ENCODE measurements at places on chromosomes 11 and 22.

- no peak for DNase-seq
- no peaks in the 10 kb centered on the region for H3K27me3 ChIP-seq
- no peaks in the 10 kb centered on the region for H3K4me1 ChIP-seq
- H3K4me3 ChIP-seq: no peak overlapping the region
- no peaks in the 10 kb centered on the region for H3K36me3 ChIP-seq
Measured at GRCh38 chr11:57357856-57358255, 19.7 kb downstream of the P2RX3 start.

GRCh38 chr22:39707816-39708215 is 137.3 kb downstream of the CACNA1I start:
- H3K27ac ChIP-seq: no peak overlapping the region
- DNase-seq: no peak
- no peaks in the 10 kb centered on the region for H3K27me3 ChIP-seq

- no peaks in the 10 kb centered on the region for H3K27me3 ChIP-seq
- H3K27ac ChIP-seq: no peak overlapping the region
- H3K4me3 ChIP-seq: no peak overlapping the region
- H3K4me1 ChIP-seq: peaks cover 24% of the 10 kb centered on the region
- H3K36me3 ChIP-seq: peaks cover 23% of the 10 kb centered on the region
- no peak for DNase-seq
Measured at GRCh38 chr11:813072-813455, 3.3 kb downstream of the RPLP2 start.

DNA sequence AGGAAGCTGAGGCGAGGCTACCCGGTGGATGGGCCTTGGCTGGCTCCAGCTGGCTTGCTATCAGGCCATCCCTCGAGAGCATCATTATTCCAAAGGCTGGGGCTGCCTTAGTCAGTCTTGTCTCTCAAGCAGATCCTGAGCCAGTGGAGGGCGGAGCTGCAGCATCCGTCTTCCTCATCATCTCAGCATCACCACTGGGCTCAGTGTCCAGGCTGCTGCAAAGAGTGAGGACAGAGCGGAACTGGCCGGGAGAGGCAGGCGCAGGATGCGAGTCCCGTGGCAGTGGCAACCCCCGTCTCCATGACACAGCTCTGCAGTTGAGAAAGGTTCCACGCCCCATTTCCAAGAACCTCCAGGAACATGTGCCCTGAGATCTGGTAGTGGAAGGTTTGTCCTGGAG is 4.4 kb downstream of the TP53I11 start:
- H3K4me3 ChIP-seq: no peak overlapping the region
- no peak overlapping the region for H3K27ac ChIP-seq
- peaks cover 31% of the 10 kb centered on the region for H3K4me1 ChIP-seq
- peaks cover 13% of the 10 kb centered on the region for H3K27me3 ChIP-seq

- H3K4me1 ChIP-seq: no peaks in the 10 kb centered on the region
- no peaks in the 10 kb centered on the region for H3K27me3 ChIP-seq
- no peak overlapping the region for H3K4me3 ChIP-seq
- no peak overlapping the region for H3K27ac ChIP-seq
- DNase-seq: no peak
Measured at GRCh38 chr11:121520243-121521144, 67.7 kb upstream of the SORL1-AS1 start.

- H3K4me3 ChIP-seq: no peak overlapping the region
- no peaks in the 10 kb centered on the region for H3K27me3 ChIP-seq
- H3K4me1 ChIP-seq: peaks cover 10% of the 10 kb centered on the region
- no peak overlapping the region for H3K27ac ChIP-seq
- no peaks in the 10 kb centered on the region for H3K36me3 ChIP-seq
Measured at GRCh38 chr11:132068556-132068955, 698.1 kb downstream of the NTM start.

DNA sequence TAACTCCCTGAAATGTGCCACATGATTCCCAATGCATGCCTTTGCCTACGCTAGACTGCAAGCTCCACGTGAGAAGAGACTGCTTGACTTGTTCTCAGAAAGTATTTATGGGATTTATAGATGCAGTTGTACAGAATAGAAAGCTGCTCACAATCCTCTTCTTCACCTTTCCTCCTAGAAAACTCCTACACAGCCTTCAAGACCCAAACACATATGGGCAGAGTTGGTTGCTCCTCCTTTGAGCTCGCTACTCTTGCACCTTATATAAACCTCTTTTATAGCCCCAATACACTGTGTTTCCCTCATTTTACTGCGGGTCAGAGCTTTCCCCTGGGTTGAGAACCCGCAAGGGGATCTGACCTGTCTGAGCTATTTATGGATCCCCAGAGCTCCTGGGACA is 16.4 kb downstream of the C1QTNF6 start:
- H3K27ac ChIP-seq: no peak overlapping the region
- peaks cover 34% of the 10 kb centered on the region for H3K27me3 ChIP-seq
- H3K4me1 ChIP-seq: peaks cover 48% of the 10 kb centered on the region

GRCh38 chr11:64893194-64894069 is 15.0 kb upstream of the EHD1 start:
- H3K27me3 ChIP-seq: no peaks in the 10 kb centered on the region
- no peaks in the 10 kb centered on the region for H3K4me1 ChIP-seq
- peaks cover 10% of the 10 kb centered on the region for H3K36me3 ChIP-seq
- H3K27ac ChIP-seq: no peak overlapping the region

DNA sequence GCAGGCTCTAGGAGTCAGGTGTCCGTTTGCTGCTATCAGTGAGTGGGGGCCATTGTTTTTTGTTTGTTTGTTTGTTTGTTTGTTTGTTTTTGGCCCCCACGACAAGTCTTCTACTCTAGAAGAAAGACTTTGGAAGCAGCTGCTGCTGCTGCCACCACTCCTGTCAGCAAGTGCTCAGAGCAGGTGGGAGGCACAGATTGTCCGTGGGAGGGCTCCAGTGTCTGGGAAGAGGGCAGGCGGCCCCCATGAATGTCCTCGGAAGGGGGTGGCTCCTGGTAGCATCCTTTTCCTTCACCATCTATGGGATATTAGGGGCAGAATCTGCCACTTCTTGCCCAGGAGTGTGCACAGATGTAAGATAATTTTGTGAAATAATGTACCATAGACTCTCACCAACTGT is 37.8 kb upstream of the YWHAH start:
- peaks cover 12% of the 10 kb centered on the region for H3K36me3 ChIP-seq
- no peaks in the 10 kb centered on the region for H3K4me1 ChIP-seq
- DNase-seq: no peak
- no peak overlapping the region for H3K27ac ChIP-seq
- H3K27me3 ChIP-seq: no peaks in the 10 kb centered on the region
- no peak overlapping the region for H3K4me3 ChIP-seq

DNA sequence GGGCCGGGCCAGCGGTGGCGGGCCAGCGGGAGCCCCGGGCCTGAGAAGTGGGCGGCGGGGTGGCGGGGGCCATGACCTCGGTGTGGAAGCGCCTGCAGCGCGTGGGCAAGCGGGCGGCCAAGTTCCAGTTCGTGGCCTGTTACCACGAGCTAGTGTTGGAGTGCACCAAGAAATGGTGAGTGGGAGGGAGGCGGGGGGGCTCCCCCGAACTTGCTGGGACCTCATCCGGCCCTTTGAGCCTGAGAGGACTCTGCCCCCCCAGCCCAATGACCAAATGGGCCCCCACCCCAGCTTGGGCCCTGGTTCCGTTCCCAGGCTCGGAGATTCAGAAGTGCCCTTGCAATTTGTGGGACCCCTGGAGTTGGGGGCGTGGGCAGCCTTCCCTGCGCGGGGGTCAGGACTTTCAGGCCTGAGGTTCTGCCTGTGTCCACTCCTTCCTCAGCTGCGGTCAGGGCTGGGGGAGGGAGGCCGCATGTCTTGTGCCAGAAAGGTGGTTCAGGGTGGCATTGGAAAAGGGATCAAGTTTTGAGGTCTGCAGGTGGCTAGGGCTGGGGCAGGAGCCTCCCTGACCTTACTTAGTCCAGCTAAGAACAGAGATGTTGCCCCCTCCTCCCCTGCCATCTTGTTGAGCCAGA is 496 bp downstream of the EHBP1L1 start:
- DNase-seq: no peak
- peak overlapping the region; percentile 96 for H3K27ac ChIP-seq
- peak overlapping the region; percentile 82 for H3K4me3 ChIP-seq
- H3K27me3 ChIP-seq: no peaks in the 10 kb centered on the region

- H3K27me3 ChIP-seq: no peaks in the 10 kb centered on the region
- H3K27ac ChIP-seq: no peak overlapping the region
- H3K4me1 ChIP-seq: peaks cover 6% of the 10 kb centered on the region
- no peaks in the 10 kb centered on the region for H3K36me3 ChIP-seq
Measured at GRCh38 chr11:120310870-120311269, 14.2 kb upstream of the TLCD5 start.

All from esophagus squamous epithelium (tissue), 5 donors.